ENCODE measurements at places on chromosomes 4 and X.
A peak's percentile ranks its signal among the peaks of the same experiment; 100 is the strongest.

- peak; percentile 48 for DNase-seq
Observed at GRCh38 chr4:140296335-140297220, 76.9 kb upstream of the SCOC start.

DNA sequence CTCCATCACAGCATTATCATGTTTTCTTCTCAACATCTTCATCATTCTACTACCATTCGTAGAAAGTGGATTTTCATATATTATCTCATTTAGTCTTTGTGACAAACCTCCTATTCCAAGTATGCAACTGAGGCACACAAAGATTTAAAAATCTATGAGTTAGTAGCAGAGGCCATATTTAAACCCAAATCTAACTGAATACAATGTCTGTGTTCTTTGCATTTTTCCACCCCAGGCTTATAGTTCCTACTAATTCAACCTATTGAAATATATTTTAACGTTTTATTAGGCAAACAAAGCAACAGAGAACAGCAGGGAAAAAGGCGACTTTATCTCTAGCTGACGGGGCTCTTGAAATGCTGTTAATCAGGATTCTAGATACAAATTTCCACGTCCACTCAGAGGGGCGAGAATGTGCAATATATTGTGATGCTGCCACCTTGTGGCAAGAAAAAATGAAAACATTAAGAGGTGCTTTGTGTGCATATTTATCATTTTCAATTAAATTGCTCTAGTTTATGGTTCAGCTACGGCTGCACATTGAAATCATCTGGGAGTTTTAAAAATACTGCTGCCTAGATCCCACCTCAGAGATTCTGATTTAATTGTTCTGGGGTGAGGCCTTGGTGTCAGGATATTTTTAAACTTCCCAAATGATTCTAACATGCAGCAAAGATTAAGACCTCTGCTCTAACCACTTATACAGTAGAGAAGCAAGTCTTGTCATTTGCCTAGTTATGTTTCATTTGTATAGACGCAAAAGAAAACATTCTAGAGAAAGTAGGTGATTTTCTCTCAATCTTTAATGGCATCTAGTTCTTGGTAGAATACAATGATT lies 315.9 kb downstream of the MAPK10 start:
- peak; percentile 60 for DNase-seq

DNA sequence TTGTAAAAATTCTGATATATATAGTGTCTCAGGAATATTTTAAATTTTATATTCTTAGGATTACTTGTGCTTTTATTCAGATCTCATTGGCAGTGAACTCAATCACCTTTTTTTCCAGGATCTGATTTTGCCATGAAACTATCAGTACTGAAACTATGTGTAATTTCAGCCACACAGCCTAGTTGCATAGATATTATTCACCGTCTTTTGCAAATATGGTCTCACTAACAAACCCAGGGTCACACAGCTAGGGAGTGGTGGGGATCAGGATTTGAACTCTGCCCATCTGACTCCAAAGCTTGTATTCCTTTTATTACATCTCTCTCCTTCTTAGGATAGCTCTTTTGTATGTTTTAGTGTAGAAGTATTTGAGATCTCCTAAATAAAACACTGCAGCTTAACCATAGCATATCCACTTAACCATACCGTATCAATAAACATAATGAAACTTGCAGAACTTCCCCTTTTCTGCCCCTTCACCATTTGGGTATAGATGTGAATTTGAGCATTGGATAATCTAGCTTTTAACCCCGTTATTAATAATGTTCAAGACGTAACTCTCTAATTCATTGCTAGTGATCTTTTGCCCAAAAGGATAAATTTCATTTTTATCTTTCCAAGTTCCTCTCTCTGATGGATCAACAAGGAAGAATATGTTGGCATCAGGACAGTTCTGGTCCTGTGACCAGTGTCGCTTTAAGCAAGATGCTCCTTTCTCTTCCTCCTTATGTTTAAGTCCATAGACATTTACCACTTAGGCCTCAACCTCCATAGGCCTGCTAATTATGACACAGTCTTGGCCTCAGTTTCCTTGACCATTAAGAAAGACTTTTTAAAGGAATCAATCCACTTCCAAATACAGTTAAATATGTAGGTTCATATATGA lies 74.6 kb downstream of the RAPGEF2 start:
- no peak for DNase-seq

DNA sequence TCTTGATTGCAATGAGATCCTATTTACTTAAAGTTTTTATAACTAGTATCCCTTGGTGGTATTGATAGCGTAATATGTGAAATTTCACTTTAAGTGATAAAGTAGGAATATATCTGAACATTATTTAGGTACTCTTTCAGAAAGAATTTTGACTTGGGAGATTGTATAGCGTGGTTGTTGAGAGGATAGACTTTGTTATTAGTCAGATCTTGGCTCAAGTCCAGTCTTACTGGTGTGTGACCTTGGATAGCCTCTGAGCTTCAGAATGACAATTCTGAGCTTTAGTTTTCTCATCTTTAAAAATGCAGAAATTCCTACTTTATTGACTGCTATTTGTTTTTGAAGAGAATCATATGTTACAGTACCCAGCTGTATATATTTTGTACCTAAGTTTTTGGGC lies 32.6 kb downstream of the DCK start:
- DNase-seq = no peak

DNA sequence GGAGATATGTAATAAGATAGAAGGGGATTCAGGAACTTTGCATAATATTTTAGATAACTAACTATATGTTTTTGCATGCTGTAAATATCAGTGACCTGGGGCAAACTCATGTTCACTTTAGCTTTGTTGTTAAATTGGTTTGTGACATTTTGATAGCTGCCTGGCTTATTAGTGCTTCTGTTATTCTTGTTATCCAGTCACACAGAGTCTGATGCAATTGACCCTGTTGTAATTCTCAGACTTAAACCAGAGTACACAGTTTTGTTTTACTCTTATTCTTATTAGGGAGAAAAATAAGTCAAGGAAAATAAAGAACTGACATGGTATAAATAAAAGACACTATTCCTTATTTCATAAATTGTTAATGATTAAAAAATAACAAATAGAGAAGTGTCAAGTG lies 516.7 kb upstream of the SLIT2 start:
- no peak for DNase-seq

DNA sequence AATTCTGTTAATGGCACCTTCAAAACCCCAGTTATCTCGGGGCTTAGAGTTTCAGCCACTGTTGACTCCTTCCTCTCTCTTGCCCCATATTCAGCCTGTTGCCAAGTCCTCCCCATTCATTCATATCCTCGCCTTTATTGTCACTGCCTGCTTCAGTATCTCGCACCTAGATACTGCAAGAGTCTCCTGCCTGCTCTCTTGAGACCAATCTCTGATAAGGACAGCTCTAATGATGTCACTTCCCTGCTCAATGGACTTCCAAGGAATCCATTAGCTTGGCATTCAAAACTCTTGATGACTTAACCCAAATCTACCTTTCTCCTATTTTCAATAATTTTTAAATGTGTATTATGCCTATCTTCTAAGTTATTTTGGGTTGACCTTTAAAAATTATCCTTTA lies 1.1 kb upstream of the UBE2A start:
- no peak for DNase-seq

GRCh38 chr4:125891597-125892258 lies 577.0 kb downstream of the FAT4 start:
- DNase-seq = no peak

DNA sequence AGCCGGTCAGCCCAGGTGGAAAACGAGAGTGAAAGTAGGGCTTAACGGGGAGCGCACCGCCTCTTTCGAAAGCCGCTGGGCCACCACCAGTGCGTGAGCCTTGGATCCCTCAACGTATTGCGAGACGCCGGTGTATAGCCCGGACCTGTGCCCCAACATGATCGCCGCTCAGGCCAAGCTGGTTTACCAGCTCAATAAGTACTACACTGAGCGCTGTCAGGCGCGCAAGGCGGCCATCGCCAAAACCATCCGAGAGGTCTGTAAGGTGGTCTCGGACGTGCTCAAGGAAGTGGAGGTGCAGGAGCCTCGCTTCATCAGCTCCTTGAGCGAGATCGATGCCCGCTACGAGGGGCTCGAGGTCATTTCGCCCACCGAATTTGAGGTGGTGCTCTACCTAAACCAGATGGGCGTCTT lies 929 bp downstream of the MAB21L2 start:
- no peak for DNase-seq

DNA sequence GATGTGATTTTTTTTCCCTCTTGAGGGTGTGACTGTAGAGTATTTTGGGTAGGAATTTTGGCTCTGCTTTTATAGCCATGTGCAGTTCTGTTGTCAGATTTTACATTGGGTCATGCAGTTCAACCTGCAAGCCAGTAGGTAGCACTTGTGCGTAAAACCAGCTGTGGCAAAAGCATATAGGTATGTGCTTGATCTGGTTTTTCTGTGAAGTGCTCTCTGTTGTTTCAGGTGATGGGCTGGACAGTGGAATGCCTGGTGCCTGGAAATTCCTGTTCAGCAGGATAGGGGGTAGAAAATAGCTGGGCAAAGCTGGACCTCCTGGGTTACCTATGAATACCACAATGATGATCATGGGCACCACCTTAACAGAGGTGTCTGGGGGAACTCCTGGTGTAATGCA lies 584.2 kb upstream of the PCDH10 start:
- no peak for DNase-seq

GRCh38 chrX:46587753-46588171 lies 14.2 kb downstream of the CHST7 start:
- no peak for DNase-seq

GRCh38 chrX:19827088-19827487 lies 60.3 kb downstream of the SH3KBP1 start:
- no peak for DNase-seq

- no peak for DNase-seq
Observed at GRCh38 chr4:86961116-86961515, 26.3 kb downstream of the AFF1 start.

DNA sequence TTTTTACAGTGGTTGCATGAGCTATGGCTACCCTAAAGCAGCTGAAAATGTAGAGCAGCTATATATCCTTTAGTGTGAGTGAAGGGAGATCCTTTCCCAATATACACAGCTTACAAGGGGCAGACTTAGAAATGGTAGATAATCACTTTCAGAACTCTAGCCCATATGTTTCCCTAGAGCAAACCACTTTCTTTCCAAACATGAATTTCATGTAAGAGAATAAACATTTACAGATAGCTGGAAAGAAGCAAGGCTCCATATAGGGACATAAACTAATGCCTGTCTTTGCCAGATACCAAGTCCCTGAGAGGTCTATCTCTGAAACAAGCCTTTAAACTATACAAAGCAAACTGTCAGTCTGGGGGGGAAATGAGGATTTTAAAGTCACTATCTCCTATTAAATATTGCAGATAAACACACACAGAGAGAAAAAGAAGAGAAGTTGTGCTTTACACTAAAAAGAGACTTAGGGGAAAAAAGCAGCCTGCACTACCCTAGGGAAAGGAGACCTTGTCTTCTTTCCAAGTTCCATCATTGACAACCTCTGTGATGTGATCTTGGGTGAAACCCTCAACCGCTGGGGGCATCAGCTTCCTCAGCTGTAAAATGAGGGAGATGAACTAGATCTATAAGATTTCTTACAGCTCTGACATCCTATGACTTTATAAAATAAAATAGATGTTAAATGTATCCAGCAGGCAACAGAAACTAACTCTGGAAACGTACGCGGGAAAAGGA lies 73.6 kb downstream of the TMEM156 start:
- no peak for DNase-seq
